ENCODE measurements at places on chromosomes 1 and 21. TPM values are rescaled to one million over a fixed set of nuclear protein-coding genes. Genes with fewer than 3 reads are reported as not detected.
A peak's percentile ranks its signal among the peaks of the same experiment; 100 is the strongest.

PGM1 gene
- 50.1 TPM for total RNA-seq

EPS8L3 gene
- not detected for total RNA-seq

KRTAP13-1 gene
- total RNA-seq = not detected

FNBP1L gene
- total RNA-seq = 18.7 TPM

CACNA1S gene
- 0.10 TPM for total RNA-seq

CRYZ gene
- 30.3 TPM for total RNA-seq

- ATAC-seq = no peak
Observed at GRCh38 chr1:154886281-154887015, 16.4 kb upstream of the KCNN3 start.

PFKFB2 gene
- total RNA-seq = 13.4 TPM

DNA sequence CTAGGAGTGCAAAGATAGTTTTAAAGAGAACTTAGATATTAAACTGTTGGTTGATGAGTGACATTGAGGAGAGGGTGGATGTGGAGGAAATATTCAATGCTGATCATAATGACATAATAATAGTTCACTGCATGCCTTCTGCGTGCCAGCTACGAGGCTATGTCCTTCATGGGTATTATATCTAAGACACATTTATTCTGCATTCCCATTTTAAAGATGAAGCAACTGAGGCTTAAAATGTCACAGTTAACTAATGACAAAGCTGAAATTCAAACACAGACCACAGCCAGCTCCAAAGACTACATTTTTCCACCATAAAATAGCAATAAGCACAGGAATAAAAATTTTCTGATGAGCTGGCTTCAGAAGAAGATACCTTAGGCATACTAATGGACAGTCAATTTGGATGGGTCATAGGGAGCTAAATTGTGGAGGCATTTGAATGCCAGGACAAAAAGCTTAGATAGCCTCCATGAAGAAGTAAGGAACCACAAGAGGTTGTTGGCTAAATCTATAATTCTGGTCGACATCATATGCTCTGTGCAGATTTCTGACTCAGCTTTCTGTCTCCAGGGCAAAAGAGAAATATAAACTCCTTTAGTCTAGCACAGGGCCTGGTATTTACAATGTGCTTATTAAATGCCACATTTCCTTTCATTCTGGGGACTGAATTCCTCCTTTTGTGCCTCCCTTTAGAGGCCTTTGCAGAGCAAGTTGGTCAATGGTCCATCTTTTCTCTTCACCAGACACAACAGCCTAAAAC, 71.2 kb upstream of the NRIP1 start:
- peak; percentile 33 for ATAC-seq

- peak; percentile 29 for ATAC-seq
Observed at GRCh38 chr1:27392778-27393635, 585 bp downstream of the GPR3 start.

DNA sequence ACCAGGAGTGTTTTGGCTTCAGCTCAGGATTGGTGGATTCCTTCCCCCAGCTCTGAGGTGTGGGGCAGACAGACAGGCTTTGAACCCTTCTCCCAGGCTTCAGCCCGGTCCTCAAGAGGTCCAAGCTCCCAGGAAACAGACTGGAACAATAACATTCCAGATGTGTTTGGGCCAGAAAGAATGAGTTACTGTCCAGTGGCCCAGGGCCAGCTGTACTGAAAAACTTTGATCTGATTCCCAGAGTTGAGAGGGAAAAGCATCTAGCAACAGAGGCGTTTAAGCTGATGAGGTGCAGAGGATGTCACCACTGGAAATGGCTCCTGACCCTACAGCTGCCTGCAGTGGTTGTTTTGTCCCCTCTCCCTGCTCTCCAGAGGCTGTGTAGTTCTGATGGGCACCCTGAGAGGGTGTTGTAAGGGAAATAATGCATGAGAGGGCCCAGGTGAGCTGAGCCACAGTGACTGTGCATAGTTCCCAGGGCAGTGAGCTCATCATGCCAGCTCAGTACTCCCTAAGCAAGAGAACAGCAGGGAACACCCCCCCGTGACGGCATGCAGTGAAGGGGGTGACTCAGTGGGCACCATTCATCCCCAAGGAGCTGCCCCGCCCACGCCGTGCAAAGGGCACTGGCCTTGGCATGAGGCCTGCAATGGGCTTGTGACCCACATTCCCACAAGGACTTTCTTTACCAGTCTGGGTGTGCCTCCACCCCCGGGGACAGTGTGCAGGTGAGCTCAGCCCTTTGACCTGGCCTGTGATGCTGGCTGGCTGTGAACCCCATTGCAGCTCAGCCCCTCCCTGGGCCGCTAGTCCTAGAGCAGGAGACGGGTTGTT, 13.8 kb upstream of the SFN start:
- ATAC-seq = no peak

DNA sequence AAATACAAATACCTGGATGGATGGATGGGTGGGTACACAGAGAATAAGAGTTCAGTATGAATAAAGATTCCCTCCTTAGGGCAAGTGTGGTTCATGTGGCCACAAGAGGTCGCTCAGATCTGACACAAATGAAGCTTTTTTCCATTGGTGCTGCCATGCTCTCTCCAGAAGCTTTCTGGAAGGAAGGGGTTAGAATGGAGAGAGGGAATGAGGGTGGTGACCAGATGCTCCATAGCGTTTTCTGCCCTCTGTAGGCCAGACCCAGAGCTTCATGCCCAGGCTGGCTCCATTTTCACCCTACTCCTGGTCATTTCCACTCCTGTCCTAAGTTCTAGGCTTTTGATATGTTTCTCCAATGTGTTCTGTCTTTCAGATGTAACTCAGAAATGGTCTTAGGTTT, 3.3 kb upstream of the FCRL6 start:
- peak; percentile 92 for ATAC-seq

FCRL1 gene
- not detected for total RNA-seq

Measured in motor neuron (in vitro differentiated cells).